ENCODE measurements at places on chromosomes 4 and X.

- DNase-seq, result no peak
Measured at GRCh38 chrX:136165406-136165805, 18.1 kb downstream of the FHL1 start.

DNA sequence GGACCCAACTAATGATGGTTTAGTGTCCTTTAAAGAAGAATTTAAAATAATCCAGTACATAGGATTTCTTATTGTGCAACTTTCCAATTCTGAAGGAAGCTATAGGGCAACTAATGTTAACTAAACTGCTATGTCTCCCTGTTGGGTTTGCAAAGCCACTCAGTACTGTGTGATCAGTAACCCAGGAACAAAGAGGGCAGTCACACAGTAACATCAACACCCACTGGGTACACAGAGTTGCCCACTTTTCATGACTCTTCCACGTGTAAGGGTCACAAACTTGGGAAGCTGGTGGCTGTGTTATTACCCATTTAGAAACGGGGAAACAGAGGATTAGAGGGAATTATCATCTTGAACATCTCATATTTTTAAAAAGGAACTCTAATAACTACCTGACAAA, 555.0 kb upstream of the DIPK2B start:
- no peak for DNase-seq

- no peak for DNase-seq
Measured at GRCh38 chr4:26715636-26716242, 131.9 kb downstream of the TBC1D19 start.

- no peak for DNase-seq
Measured at GRCh38 chrX:38610849-38611248, 49.5 kb downstream of the TSPAN7 start.

GRCh38 chrX:16144420-16144819, 21.1 kb downstream of the GRPR start:
- DNase-seq, result no peak

- no peak for DNase-seq
Measured at GRCh38 chr4:52358883-52359321, 300.2 kb downstream of the USP46 start.

DNA sequence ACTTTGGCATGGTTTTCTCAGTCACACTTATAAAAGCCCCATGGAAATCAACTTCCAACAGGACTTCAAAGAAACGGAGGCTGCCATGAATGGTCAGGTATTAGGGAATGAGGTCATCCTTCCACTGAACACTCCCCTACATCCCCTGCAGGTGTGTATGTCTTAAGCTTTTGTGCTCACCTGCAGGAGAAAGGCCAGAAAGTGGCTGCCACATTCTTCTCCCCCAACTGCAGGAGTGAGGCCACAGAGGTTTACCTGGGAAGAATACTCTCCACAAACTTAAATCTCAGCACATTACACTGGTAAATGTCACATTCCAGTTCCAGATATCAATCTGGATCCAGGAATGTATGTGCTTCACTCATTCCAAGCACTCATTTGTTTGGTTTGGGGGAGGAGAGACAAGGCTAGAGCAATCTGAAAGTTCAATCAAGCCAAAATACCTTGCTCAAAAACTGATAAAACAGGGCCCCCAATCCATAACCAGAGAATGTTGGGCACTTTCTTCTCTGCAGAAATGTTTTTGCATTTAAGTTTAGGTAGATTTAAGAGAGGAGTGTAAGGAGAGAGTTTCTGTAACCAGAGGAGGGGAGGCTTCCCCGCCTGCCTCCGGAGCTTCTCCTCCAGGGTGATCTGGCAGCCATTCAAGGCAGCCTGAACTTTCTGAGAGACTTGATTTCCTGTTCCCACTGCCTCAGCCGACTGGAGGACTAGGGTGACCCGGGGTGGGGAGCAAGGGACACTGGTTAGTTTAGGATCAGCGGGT, 15.4 kb downstream of the FAM9C start:
- no peak for DNase-seq

- peak; percentile 17 for DNase-seq
Measured at GRCh38 chr4:41753942-41754341, 5.4 kb upstream of the PHOX2B start.

DNA sequence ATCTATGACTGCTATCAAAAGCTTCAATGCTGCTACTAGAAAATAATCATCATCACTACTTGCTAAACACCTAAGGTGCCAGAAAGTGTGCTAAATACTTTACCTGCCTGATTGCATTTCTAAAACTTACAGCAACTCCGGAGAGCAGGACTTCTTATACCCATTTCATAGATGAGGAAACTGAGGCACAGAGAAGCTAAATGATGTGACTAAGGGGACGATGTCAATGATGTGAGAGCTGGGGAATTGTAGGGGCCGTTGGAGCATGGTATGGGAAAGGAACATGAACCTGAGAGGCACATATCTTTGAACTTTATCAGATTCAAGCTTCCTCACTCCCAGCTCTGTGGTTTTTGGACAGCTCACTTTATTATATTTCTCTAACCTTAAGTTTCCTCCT, 38.7 kb downstream of the CCKAR start:
- DNase-seq, result no peak

DNA sequence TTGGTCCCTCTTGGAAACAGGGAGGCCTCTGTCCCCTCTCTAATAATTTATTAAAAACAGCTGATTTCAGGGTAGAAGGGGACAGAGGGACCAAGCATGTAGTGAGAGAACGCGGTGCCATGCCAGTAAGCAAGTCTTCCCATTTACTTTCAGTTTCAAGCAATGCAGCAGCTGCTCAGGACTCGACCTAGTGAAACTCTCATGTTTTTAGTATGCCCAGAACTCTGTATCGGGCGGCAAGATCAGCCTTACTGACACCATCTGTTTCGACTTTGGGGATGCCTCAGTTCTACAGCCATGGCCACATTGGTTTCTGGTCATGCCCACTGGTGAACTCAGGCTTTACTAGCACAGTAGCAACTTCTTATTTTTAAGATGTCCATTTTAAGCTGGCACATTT, 40.6 kb downstream of the ZNF81 start:
- no peak for DNase-seq

GRCh38 chr4:40321574-40322275, 13.4 kb upstream of the CHRNA9 start:
- no peak for DNase-seq

DNA sequence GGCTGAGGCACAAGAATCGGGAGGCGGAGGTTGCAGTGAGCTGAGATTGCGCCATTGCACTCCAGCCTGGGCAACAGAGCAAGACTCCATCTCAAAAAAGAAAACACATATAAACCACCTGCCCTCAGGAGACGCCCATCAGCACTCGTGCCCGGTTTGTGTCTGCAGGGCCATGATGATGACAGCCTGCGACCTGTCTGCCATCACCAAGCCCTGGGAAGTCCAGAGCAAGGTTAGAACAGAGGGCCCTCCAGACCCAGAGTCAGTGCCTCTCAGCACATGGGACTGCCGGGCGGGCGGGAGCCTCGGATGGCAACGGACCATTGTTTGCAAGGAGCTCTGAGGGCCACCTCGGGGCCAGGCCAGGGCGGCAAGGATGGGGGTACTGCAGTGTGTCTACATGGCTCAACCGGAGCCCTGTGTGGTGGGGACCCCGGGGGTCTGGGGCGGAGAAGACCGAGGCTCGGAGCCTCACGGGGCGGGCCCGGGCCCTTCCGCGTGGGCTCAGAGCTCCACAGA, 9.3 kb downstream of the ATP5ME start:
- no peak for DNase-seq

DNA sequence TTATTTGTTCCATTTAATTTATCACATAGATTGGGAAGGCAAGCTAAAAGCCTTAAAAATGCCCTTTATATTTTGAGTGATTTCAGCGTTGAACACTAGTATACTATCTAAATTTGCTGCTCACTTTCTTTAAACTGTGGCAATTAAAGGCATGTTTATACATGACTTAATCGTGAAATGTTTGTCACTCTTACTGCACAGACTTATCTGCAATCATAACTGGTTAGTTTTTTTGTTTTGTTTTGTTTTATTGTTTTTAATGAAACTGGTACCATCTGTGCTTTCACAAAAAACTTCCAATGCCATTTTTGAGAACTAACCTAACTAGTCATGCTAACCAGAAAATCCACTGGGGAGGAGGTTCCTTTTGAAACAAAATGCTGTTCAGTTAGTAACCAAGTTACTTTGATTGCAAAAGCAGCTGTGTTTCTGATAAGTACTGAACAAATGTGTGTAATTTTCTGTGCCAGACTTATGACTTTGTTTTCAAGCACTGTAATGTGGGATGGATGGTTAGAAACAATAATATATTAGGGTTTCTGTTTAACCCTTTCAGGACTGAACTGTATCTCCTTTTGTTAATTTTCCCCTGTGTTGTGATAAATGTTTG, 56.1 kb downstream of the CCKAR start:
- no peak for DNase-seq

DNA sequence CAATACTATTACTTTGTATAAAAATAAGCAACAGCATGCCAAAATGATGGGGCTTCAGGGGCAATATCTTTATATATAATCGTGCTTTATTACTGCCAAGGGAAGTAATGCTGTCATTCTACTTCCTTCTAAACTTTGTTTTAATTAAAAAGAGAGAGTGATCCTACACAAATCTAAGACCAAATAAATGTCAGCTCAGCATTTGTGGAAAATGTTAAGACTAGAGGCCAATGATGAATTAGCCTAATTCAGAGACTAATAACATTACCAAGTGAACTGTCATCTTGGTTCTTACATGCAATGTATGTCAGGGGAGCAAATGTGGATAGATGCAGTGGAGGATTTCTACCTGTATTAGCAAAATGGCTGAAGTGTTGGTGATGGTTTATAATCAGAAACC, 166.4 kb upstream of the PTCHD1 start:
- no peak for DNase-seq

GRCh38 chr4:111652236-111652635, 493.0 kb upstream of the FAM241A start:
- no peak for DNase-seq

DNA sequence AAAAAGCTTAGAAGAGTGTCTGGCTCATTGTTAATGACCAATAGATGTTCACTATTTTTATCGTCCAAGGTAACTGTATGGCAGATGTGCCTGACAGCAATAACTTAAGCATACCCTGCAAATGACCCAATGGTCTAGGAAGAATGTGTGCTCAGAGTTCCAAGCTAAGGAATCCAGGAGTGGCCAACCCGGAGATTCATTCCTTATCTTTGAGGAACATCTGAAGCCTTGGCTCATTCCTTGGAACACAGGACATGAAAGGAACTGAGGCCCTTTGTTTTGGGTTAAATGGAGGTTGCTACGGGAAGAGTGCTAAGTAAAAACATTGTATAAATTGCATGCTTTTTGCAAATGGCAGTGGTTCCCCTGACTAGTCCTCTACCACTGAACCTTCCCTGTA, 38.9 kb upstream of the EFNB1 start:
- DNase-seq, result no peak

DNA sequence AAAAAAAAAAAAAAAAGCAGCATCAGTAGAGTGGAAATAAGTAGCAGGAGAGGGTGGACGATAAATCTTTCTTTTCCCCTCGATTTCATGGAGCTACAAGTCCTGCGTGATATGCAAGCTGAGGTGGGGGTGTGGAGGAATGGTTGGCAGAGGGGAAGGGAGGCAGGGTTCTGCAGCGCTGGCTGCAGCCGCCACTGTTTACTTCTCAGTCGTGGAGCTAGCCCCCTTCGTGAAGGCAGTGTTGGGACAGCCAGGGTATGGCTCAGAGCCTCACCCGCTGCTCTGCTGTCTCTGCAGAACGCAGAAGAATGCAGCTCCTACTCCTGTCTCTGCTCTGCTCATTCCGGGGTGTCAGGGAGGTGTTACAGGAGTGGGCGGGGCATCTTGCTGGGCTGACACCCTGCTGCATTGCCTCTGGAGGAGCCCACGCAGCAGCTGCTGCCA, 140.6 kb downstream of the GPM6A start:
- DNase-seq, result no peak
